ENCODE measurements at places on chromosomes 1 and 21.

DNA sequence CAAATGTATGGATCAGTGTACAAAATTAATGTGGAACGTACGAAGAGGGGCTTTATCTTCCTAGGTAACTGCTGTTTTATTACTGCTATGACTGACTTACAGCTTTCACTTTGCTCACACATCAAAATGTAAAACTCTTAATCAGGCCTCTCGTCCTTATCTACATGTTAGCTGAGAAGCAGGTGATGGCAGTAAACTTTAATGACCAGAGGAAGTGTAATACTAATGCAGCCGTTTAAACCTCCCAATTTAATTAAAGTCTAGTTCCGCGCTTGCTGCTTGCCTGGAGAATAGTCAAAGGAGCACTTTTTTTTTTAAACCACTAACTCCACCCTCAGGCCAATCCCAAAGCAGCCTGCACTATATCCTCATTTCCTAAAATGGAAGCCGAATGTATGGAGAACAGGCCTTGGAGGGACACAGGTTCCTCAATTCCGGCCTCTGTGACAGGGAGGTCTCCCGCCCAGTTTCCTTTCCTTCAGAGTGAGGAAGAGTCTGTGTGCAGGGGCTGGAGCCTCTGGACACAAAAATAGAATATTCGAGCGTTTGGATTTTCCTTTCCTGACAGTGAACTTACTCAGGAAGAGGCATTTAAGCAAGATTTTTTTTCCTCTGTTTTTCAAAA lies 36.7 kb upstream of the RASAL2 start:
- DNase-seq: peak; percentile 79

DNA sequence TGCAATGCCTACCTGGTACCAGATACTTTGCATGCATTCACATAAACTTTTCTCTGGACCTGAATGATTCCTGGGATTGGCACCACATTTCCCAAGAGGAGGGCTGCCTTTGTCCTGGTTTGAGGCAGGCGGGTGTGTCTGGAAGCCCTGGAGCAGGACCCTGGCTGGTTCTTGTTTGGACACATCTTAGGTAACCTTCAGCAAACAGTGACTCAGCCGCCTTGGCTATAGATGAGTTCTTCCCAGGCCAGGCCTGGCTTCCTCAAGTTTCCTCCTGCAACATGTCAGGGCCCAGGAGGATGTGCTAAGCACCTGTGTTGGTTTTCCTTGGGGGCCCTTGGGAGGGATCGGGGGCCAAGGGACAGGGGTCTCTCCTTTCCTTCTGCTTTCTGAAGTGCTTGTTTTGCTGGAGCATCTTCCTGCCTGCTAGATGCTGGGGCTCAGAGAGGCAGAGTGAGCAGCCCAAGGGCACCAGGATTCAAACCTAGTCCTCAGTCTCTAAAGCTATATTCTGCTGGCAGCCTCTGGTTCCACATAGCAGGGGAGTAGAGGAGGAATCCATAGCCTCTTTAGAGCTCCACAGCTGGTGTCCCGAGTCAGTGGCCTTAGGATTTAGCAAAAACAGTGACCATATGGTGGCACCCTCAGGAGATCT lies 38.2 kb downstream of the PAX7 start:
- no peak for DNase-seq

- DNase-seq: no peak
These were observed 21.7 kb downstream of the PARK7 start for GRCh38 chr1:7983086-7983778.

- DNase-seq: no peak
These were observed 1.9 kb upstream of the SFT2D2 start for GRCh38 chr1:168223681-168224540.

- DNase-seq: no peak
These were observed 6.1 kb upstream of the C4BPA start for GRCh38 chr1:207097871-207098324.
